ENCODE measurements at places on chromosomes 2 and 18. TPM values are rescaled to one million over a fixed set of nuclear protein-coding genes. Genes with fewer than 3 reads are reported as not detected.
A peak's percentile ranks its signal among the peaks of the same experiment; 100 is the strongest.

DNA sequence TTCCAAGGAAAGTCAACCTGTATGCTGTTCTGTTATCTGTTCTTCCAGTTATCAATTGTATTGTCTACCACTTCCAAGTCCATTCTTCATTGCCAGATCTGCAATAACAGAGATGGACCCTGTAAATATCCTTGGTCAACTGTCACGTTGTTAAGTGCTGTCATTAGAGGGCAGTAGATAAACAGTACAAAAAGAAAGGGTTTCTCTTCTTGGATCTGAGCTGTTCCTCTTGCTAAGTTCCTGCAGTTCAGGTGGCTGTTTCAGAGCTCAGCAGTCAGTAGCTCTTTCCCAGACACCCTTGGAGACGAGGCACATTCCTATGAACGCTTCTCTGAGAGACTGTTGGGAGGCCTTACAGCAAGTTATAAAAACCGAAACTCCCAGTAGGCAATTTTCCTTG, 957.1 kb upstream of the CHAC2 start:
- H3K27me3 ChIP-seq, result no peaks in the 10 kb centered on the region
- no peak for DNase-seq
- H3K36me3 ChIP-seq, result no peaks in the 10 kb centered on the region
- no peak overlapping the region for H3K27ac ChIP-seq

GRCh38 chr2:209663656-209664055, 108.0 kb upstream of the UNC80 start:
- no peak overlapping the region for H3K27ac ChIP-seq
- no peak for DNase-seq
- H3K36me3 ChIP-seq, result no peaks in the 10 kb centered on the region
- no peaks in the 10 kb centered on the region for H3K27me3 ChIP-seq
- no peaks in the 10 kb centered on the region for H3K4me1 ChIP-seq

GRCh38 chr2:176187200-176187898, 1.1 kb upstream of the HOXD1 start:
- H3K27me3 ChIP-seq, result peaks cover 85% of the 10 kb centered on the region
- peak overlapping the region; percentile 53 for H3K4me3 ChIP-seq
- no peak for DNase-seq
- peak overlapping the region; percentile 50 for H3K27ac ChIP-seq

DNA sequence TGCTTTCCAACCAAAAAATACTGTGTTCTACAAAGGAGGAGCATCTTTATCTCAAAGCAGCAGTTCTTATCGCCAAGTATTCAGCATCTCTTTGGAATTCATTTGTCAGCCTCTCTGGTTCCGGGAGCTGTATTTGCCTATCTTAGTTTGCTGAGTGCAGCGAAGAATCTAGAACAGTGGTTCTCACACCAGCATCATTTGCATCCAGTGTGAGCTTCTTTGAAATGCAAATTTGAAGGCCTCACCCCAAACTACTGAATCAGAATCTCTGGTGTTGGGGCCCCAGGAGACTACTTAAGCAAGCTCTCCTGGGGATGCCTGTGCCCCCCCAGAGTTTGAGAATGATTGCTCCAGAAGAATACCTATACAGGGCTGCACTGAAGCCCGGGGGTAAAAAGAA, 1.5 kb upstream of the PTPN2 start:
- H3K4me3 ChIP-seq, result no peak overlapping the region
- no peak for DNase-seq
- H3K4me1 ChIP-seq, result peaks cover 31% of the 10 kb centered on the region
- H3K27ac ChIP-seq, result no peak overlapping the region
- no peaks in the 10 kb centered on the region for H3K27me3 ChIP-seq
- H3K36me3 ChIP-seq, result no peaks in the 10 kb centered on the region

DNA sequence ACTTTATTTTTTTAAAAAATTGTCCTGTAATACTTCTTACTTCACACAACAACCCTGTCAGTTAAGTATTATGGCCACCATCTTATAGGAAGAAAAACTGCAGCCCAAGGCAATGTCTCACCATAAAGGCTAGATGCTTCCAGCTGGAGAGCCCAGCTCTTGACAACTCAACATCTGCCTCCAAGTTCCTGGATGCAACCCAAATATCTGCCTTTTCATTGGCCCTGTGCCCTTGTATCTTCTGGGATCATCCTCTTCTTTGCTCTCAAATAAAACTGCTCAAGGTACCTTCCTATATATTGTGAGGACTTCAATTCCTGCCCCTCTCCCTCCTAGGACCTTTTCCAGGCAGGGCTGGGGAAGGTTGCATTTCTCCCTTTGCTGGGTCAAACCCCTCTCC, 69.5 kb downstream of the BIN1 start:
- no peaks in the 10 kb centered on the region for H3K36me3 ChIP-seq
- H3K4me3 ChIP-seq, result no peak overlapping the region
- H3K4me1 ChIP-seq, result no peaks in the 10 kb centered on the region
- no peak overlapping the region for H3K27ac ChIP-seq

GRCh38 chr18:56407646-56408180, 230.7 kb downstream of the TXNL1 start:
- H3K4me1 ChIP-seq, result no peaks in the 10 kb centered on the region
- no peak overlapping the region for H3K27ac ChIP-seq
- no peak overlapping the region for H3K4me3 ChIP-seq
- DNase-seq, result no peak

GRCh38 chr2:53655256-53655655, 112.3 kb upstream of the CHAC2 start:
- H3K27me3 ChIP-seq, result no peaks in the 10 kb centered on the region
- no peak overlapping the region for H3K27ac ChIP-seq
- H3K36me3 ChIP-seq, result no peaks in the 10 kb centered on the region
- no peaks in the 10 kb centered on the region for H3K4me1 ChIP-seq
- H3K4me3 ChIP-seq, result no peak overlapping the region
- DNase-seq, result no peak

GRCh38 chr2:157838442-157839161, 37.5 kb downstream of the ACVR1 start:
- no peak overlapping the region for H3K4me3 ChIP-seq
- H3K27me3 ChIP-seq, result no peaks in the 10 kb centered on the region
- peak overlapping the region; percentile 90 for H3K27ac ChIP-seq
- H3K4me1 ChIP-seq, result peaks cover 19% of the 10 kb centered on the region
- no peak for DNase-seq

GRCh38 chr2:138600732-138601457, 99.3 kb downstream of the SPOPL start:
- DNase-seq, result no peak
- H3K4me1 ChIP-seq, result no peaks in the 10 kb centered on the region
- no peak overlapping the region for H3K4me3 ChIP-seq

- no peak for DNase-seq
- no peak overlapping the region for H3K4me3 ChIP-seq
- peak overlapping the region; percentile 23 for H3K27ac ChIP-seq
- no peaks in the 10 kb centered on the region for H3K36me3 ChIP-seq
Observed at GRCh38 chr2:144458541-144458940, 61.4 kb downstream of the ZEB2 start.

DNA sequence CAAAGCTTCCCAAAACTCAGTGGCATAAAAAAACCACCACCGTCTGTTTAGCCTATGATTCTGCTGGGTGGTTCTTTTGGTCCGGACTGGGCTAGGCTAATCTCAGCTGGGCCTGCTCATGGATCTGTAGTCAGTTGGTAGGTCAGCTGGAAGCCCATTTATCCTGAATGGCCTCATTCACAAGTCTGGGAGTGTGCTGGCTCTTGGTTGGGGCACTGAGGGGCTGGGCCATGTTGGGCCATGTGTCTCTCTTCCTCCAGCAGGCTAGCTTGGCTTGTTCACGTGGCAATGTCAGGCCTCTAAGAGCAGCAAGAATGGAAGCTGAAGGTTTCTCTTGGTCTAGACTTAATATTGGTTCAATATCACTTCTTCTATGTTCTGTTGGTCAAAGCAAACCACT, 95.7 kb upstream of the HS6ST1 start:
- H3K36me3 ChIP-seq, result no peaks in the 10 kb centered on the region
- no peak overlapping the region for H3K27ac ChIP-seq
- no peak overlapping the region for H3K4me3 ChIP-seq
- no peak for DNase-seq
- no peaks in the 10 kb centered on the region for H3K4me1 ChIP-seq
- no peaks in the 10 kb centered on the region for H3K27me3 ChIP-seq

DNA sequence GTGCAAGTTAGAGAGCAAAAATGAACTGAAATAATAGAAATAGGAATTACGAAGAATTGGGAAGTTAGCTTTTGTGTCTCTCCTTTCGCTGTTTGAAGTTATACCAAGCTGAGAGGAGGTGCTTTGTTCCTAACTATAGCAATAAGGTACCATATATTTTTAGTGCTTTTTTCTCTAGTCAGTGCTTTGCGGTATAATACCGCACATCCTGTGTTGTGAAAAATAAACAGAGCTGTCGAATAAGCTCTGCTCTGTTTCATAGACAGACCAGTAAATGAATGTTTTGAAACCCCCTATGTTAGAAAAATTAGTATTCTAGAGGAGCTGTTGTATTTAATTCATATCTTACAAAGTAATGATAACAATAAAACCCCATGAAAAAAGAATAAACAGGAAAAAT, 130.8 kb downstream of the MAP4K4 start:
- peak overlapping the region; percentile 36 for H3K27ac ChIP-seq
- no peak overlapping the region for H3K4me3 ChIP-seq
- H3K36me3 ChIP-seq, result peaks cover 15% of the 10 kb centered on the region
- no peaks in the 10 kb centered on the region for H3K27me3 ChIP-seq
- no peaks in the 10 kb centered on the region for H3K4me1 ChIP-seq

DNA sequence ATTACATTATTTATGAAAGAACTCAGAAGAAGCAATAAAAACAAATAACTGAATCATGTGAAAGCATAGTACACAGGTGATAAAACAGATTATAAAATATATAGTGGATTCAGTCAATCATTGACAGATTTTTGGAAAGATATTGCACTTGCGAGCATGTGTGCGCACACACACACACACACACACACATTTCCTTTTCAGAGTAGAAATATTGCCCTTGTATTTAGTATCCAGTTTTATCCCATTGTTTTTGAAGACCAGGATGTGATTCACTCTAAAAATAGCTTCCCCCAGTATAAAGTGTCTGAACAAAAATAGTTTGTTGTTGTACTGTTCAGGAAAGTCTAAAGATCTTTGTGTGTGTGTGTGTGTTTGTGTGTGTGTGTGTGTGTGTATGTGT, 145.5 kb downstream of the CALCRL start:
- H3K27me3 ChIP-seq, result no peaks in the 10 kb centered on the region
- H3K27ac ChIP-seq, result no peak overlapping the region
- H3K36me3 ChIP-seq, result no peaks in the 10 kb centered on the region
- no peak for DNase-seq
- no peak overlapping the region for H3K4me3 ChIP-seq

DNA sequence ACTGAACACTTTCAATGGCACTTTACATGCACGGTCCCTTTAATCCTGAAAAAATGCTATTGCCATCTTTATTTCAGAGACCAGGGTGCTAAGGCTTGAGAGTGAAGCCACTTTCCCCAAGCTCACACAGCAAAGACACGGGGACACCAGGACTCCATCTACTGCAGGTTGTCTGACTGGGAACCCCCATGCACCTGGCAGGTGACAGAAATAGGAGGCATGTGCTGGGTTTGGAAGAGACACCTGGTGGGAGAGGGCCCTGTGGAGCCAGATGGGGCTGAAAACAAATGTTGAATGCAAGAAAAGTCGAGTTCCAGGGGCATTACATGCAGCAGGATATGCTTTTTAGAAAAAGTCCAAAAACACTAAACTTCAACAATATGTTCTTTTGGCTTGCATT, 5.2 kb upstream of the EHD3 start:
- no peak overlapping the region for H3K4me3 ChIP-seq
- H3K27ac ChIP-seq, result no peak overlapping the region
- H3K4me1 ChIP-seq, result no peaks in the 10 kb centered on the region
- DNase-seq, result no peak
- no peaks in the 10 kb centered on the region for H3K27me3 ChIP-seq

GRCh38 chr2:12456293-12457106, 260.2 kb upstream of the TRIB2 start:
- peaks cover 8% of the 10 kb centered on the region for H3K4me1 ChIP-seq
- H3K36me3 ChIP-seq, result no peaks in the 10 kb centered on the region
- DNase-seq, result peak; percentile 93

- H3K4me1 ChIP-seq, result peaks cover 21% of the 10 kb centered on the region
- no peaks in the 10 kb centered on the region for H3K36me3 ChIP-seq
- no peak for DNase-seq
- no peak overlapping the region for H3K27ac ChIP-seq
Observed at GRCh38 chr18:3871687-3872086, 421.7 kb downstream of the TGIF1 start.

- no peaks in the 10 kb centered on the region for H3K36me3 ChIP-seq
- DNase-seq, result no peak
Observed at GRCh38 chr2:201813996-201814760, 7.8 kb downstream of the CDK15 start.

PXDN gene
- 40.4 TPM for total RNA-seq

ANKMY1 gene
- total RNA-seq, result 21.6 TPM

IKZF2 gene
- 24.7 TPM for total RNA-seq

CASP10 gene
- 9.6 TPM for total RNA-seq

PSTPIP2 gene
- total RNA-seq, result 9.9 TPM

XDH gene
- not detected for total RNA-seq

PARD3B gene
- total RNA-seq, result 70.5 TPM

USP14 gene
- total RNA-seq, result 33.7 TPM

GAREM2 gene
- 3.3 TPM for total RNA-seq

COL3A1 gene
- total RNA-seq, result 77.1 TPM

TSPYL6 gene
- total RNA-seq, result 0.21 TPM
